ENCODE measurements at places on chromosomes 4 and X.

DNA sequence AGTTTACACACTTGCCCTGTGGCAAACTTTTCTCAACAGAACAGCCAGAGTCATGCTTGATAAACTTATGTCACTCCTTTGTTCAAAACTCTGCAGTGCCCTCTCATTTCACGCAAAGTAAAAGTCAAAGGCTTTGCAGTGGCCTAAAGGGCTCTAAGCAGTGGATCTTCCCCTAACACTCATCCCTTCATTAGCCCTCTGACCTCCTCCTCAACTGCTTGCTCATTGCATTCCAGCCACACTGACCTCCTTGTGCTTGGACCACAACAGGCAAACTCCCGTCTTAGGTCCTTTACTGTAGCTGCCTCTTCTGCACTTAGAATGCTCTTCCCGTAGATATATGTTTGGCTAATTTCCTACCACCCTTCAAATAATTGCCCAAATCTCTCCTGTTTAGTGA lies 5.6 kb downstream of the PRDM5 start:
- no peak for DNase-seq

DNA sequence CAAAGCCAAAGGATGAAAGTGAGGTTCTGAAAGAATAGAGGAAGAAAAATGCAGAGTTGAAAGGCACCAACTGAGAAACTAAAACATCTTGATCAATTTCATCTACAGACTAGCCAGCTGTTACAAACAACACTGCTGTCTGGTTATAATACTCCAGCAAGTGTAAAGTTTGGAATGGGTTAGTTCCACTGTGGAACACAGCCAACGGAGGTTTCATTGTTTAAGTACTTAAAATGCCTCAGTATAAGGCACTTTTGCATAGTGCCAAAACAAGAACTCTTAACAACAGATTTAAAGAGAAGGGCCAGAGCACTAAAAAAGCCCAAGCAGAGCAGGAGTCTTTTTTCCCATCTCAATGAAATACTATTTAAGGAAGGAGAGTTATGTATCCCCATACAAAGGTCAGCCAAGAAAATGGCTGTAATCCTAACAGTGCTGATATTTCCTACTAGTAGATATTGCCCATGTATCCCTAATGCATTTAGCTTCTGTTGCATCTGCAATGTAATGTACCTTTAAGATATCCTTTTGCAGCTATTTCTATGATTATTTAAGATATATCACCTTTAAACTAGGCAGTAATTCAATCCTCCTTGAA lies 16.5 kb downstream of the ACSL4 start:
- no peak for DNase-seq

DNA sequence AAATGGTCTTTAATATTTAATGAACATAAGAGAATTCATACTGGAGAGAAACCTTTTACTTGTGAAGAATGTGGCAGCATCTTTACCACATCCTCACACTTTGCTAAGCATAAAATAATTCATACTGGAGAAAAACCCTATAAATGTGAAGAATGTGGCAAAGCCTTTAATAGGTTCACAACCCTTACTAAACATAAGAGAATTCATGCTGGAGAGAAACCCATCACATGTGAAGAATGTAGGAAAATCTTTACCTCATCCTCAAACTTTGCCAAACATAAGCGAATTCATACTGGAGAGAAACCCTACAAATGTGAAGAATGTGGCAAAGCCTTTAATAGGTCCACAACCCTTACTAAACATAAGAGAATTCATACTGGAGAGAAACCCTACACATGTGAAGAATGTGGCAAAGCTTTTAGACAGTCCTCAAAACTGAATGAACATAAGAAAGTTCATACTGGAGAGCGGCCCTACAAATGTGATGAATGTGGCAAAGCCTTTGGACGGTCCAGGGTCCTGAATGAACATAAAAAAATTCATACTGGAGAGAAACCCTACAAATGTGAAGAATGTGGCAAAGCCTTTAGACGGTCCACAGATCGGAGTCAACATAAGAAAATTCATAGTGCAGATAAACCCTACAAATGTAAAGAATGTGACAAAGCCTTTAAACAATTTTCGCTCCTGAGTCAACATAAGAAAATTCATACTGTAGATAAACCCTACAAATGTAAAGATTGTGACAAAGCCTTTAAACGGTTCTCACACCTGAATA lies 35.6 kb downstream of the ZNF141 start:
- no peak for DNase-seq

- DNase-seq: no peak
Measured at GRCh38 chrX:28542791-28543190, 44.5 kb upstream of the IL1RAPL1 start.

DNA sequence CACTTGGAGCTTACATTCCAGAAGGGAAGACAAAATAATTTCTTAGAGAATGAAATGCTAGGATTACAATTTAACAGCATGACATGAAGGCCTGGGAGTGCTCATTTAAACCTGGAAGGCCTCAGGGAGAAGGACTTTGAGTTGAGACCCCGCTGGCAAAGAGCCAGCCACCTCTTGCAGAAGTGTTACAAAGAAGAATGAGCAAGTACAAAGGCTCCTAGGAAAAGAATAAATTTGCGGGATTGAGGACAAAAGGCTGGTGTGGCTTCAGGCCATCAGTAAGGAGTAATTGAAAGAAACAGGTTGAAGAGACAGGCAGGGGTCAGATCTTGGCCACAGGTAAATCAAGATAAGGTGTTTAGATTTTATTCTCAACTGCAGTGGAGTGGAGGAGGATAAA lies 3.1 kb upstream of the ELOVL6 start:
- DNase-seq: no peak

DNA sequence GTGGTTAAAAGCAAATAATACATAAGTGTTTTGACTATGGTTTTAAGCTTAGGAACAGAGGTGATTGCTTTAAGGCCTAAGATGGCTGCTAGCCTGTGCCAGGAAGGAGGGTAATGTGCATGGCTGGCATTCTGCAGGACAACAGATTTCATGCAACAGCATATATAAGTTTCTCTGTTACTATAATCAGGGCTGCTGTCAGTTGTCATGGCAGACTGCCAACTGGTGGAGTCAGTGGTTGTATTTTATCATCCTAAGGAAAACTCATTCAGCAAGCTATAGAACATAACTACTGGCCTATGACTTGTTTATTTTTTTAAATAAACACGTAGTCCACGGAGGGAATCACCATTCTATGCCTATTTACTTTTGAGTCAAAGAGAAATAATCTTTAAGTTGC lies 77.7 kb upstream of the DCAF8L1 start:
- DNase-seq: no peak

DNA sequence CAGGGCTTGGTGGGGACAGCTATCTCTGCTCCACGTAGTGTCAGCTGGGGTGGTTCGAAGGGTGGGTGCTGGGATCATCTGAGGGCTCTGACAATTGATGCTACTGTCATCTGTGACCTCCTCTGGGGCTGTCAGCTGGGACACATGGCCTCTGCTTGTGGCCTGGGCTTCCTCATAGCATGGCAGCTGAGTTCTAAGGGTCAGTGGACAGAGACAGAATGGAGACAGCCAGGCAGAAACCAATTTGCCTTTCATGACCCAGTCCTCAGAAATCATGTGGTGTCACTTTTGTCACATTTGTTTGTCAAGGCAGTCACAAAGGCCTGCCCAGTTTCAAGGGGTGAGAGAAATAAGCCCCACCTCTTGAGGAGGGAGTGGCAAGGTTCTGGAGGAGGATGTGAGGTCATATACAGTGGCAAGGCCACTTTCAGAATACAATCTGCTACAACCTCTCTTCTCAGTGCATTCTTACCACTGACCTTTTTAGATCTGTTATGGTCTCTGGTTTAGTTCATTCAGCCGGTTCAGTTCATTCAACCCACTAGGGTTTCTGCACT lies 103.6 kb upstream of the BCOR start:
- DNase-seq: no peak

- DNase-seq: no peak
Measured at GRCh38 chrX:38560776-38561125, 591 bp upstream of the TSPAN7 start.

- no peak for DNase-seq
Measured at GRCh38 chr4:823761-824460, 2.0 kb downstream of the CPLX1 start.

- no peak for DNase-seq
Measured at GRCh38 chr4:87589531-87589930, 18.8 kb upstream of the DSPP start.

- peak; percentile 11 for DNase-seq
Measured at GRCh38 chr4:171846232-171846631, 33.0 kb downstream of the GALNTL6 start.

GRCh38 chrX:150512461-150512901 lies 55.9 kb upstream of the MTM1 start:
- DNase-seq: peak; percentile 13

GRCh38 chr4:108114503-108114902 lies 54.2 kb downstream of the LEF1 start:
- no peak for DNase-seq

- no peak for DNase-seq
Measured at GRCh38 chrX:5388087-5388486, 840.6 kb downstream of the NLGN4X start.

DNA sequence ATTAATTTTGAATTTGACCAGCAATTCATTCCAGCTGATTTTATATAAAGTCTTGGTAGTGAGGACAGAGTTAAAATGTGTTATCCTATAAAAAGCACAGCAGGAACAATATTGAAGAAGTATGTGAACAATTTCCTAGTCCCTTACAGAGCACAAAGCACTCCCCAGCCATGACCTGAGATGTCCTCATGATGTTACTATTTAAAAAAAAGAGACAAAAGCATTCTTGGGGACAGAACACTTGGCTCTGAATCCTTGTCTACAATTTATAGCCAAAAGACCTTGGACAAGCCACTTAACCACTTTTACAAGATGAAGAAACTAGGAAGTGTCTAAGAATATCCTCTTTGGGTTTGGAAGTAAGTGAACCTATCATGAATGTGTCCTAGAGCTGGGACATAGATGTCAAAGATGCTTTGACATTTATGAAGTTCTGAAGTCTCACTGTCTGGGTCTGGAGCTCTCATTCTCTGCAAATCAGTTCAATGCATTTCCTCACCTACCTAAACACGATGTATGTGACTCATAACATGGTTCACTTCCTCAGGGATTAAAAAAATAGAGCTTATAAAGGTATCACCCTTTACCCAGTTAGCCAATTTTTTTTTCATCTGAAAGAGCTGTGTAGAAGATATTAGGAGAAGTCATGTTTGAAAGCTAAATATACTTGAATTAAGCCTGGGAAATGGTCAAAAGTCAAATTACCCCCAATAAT lies 61.4 kb downstream of the IGFBP7 start:
- no peak for DNase-seq

- DNase-seq: no peak
Measured at GRCh38 chr4:150149381-150149780, 71.1 kb downstream of the DCLK2 start.

GRCh38 chr4:24476282-24476681 lies 108.1 kb downstream of the DHX15 start:
- DNase-seq: no peak

DNA sequence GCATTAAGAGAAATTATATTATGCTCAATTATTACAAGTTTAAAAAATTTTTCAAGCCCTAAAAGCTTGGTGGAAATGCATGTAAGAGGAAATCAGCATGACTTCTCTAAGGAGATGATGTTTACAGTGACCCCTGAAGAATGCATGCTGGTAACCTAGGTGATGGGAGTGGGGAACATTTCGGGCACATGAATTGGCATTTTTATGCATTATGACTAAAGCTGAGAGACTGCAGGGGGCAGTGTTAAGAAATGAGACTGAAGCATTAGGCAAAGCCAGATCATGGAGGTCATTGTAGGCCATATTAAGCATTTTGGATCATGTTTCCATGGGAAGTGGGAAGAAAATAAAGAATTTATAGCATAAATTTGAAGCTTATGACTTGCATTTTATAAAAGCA lies 421.3 kb downstream of the FAT4 start:
- DNase-seq: no peak

- DNase-seq: no peak
Measured at GRCh38 chrX:118239913-118240698, 105.8 kb upstream of the WDR44 start.

DNA sequence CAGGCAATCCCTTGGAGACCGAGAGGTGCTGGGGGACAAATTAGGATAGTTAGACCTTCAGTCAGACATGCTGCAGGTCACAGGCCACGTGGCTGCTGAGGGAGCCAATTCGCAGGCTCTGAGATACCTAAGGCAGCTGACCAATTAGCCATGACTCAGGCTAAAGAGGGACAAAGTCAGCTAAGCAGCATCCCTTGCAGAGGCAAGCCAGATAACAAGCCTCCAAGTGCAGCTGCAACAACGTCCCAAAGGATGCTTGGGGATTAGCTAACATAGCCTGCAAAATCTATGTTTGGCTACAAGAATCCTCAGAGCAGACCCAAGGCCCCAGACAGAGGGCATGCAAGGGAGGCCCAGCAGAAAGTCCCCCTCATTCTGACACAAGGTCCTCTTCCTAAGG lies 93.5 kb downstream of the SEL1L3 start:
- DNase-seq: no peak

DNA sequence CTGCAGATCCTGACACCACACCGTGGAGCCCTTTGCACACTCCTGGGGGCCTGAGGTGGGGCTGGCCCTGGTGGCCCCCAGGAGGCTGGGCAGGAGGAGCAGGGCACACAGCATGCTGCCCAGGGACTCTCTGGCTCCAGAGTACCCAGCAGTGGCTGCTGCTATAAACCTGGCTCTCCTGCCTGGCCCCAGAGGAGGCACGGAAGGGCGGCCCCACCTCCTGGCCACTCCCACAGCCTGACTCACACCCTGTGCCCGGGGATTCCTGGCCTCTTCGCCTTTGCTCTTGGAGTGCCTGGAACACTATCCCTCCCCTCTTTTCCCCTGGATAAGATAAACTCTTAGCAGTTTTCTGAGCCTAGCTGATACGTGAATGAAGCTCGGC lies at the start of gene PSAPL1:
Gene PSAPL1 (minus strand): TSS at position 165 of the 385 bp plus-strand sequence. CDS start 51 bp downstream, at position 114.
- DNase-seq: no peak

DNA sequence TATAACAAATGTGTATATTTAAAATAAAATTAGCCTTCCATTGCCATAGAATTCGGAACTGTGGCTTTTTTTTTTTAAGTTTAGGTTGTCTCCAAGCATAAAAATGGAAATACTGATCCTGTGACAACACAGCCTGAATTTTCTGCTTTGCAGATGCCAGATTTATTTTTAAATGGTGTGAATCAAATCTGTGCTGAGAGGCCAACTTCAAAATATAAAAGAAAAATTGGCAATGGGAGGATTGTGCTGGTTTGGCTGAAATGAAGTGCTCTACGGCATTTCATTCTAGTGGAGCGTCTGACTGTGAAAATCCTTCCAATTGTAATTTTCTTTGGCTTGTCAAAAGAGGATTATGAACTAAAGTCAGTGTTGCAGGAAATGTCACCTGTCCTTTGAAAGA lies 580.3 kb upstream of the ZFP42 start:
- DNase-seq: no peak

DNA sequence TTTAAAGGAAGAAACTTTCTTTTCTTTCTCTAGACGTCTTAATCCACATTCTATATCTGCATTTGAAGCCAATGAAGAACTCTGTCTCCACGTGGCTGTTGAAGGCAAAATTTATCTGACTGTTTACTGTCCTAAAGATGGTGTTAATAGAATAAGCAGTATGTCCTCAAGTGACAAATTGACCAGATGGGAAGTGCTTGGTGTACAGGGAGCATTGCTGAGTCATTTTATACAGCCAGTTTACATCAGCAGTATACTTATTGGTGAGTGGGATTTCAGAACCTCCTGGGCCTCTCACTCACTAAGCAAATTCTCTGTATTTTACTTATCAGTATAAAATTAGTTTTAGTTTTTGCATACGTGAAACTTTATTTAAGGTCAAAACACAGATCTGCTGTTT lies 33.7 kb downstream of the ADAD1 start:
- DNase-seq: no peak

GRCh38 chr4:141971869-141972268 lies 335.5 kb downstream of the IL15 start:
- DNase-seq: no peak

Measured in NCI-H1694 (cell line).